ENCODE measurements at places on chromosomes 6 and 20.

DNA sequence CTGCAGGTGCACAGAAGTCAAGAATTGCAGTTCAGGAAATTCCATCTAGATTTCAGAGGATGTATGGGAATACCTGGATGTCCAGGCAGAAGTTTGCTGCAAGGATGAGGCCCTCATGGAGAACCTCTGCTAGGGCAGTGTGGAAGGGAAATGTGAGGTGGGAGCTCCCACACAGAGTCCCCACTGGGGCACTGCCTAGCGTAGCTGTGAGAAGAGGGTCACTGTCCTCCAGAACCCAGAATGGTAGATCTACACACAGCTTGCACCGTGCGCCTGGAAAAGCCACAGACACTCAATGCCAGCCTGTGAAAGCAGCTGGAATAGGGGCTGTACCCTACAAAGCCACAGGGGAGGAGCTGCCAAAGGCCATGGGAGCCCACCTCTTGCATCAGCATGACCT lies 681.4 kb downstream of the EPHA7 start:
- DNase-seq: no peak

DNA sequence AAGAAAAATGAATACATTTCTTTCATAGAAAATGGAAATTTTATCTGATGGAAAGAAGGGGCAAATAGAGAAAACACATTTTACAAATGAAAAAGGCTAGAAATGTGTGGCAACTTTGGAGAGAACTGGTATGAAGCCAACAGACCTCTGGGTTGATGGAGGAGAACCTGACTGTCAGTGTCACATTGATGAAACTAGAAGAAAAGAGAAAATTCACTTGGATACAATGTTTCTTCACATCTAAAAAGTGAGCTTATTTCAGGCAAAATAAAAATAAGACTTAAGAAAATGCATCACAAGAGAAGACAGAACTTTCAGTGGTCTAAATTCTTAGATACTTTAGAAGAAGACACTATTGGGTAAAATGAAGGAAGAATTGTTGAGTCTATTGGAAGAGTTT lies at the start of gene OR12D2:
OR12D2 (plus strand) TSS at position 301 of the 400 bp plus-strand sequence. CDS start 1,069 bp downstream, outside the sequence.
- DNase-seq: no peak

- no peak for DNase-seq
Observed at GRCh38 chr6:135854799-135855198, 3.3 kb downstream of the PDE7B start.

DNA sequence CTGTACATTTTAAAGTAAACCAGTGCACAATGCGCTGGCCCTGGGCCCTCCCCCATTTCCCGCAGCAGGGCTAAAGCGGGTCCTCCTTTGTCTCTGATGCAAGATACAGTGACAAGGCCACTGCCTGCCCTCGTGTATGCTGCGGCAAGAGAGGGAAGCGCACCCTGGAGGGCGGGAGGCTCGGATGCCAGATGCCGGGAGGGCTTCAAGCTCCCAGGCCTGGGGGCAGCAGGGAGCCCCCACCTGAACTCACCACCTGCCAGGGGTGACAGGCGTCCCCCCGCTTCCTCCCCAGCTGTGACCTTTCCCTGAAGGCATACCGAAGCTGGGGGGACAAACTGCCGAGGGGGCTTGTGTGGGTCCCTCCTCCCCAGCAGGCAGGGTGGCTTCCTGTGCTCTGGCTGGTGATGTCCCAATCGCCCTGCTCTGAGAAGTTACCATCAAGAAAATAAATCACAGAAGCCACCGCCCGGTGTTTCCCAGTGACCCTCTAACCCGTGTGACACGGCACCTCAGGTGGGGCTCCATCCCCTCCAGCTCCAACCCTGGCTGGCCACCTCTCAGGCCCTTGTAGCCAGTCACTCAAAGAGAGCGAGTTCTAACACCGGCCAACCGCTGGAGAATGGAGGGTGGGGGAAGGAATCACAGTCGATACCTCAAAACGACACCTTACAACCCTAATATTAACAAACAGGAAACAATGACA lies 203.3 kb downstream of the PREX1 start:
- no peak for DNase-seq

- DNase-seq: no peak
Observed at GRCh38 chr20:11918391-11918845, 725 bp downstream of the BTBD3 start.

DNA sequence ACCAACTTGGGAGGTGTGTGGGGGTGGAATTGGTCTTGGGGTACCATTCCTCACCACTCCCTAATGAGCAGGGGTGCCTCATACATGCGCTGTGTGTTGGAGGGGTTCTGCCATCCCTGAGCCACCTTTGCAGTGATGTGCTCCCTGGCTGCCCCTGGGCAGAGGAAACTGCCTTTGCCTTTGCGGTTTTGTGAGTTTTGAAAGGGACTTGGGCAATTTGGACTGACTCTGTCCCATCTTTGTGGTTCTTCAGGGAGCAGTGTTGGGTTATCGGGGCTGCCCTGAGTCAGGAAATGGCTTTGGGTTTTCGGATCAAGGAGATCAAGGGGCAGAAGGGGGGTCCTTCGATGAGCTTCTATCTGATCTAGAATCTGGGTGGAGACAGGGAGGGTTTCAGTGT lies 3.9 kb upstream of the PHACTR3 start:
- DNase-seq: no peak

GRCh38 chr20:44187054-44187771 lies at the start of gene JPH2:
JPH2 (minus strand) TSS chr20:44187188; CDS start chr20:44186705, 483 bp downstream.
- no peak for DNase-seq

DNA sequence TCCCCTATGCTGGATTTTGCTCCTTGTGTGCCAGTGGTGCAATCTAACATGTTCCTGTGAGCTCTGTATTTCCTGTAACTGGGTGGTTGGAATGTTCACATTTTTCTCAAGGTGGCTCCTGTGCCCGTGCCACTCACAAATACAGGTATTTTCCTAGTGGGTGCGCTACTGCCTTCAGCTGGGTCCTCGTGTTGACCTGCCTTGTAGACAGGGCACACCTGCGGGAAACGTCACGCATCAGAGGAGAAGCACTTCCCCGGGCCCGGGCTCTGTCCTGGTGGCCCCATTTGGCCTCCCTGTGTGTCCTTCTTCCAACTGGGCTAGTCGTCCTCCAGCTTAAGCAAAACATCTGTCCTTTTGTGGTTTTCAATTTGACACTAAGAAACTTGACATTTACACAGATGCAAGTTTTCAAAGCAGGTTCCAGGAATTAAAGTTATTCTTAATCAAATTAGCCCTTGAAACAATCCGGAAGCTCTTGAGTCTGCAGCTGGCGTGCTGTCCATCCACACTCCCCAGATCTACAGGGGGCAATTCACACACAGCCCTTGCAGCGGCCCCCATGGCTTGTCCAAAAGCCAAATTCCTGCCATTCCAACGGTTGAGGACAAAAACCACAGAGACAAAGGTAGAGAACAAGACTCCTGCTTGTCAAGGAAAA lies 275.1 kb downstream of the CDC5L start:
- DNase-seq: peak; percentile 49

DNA sequence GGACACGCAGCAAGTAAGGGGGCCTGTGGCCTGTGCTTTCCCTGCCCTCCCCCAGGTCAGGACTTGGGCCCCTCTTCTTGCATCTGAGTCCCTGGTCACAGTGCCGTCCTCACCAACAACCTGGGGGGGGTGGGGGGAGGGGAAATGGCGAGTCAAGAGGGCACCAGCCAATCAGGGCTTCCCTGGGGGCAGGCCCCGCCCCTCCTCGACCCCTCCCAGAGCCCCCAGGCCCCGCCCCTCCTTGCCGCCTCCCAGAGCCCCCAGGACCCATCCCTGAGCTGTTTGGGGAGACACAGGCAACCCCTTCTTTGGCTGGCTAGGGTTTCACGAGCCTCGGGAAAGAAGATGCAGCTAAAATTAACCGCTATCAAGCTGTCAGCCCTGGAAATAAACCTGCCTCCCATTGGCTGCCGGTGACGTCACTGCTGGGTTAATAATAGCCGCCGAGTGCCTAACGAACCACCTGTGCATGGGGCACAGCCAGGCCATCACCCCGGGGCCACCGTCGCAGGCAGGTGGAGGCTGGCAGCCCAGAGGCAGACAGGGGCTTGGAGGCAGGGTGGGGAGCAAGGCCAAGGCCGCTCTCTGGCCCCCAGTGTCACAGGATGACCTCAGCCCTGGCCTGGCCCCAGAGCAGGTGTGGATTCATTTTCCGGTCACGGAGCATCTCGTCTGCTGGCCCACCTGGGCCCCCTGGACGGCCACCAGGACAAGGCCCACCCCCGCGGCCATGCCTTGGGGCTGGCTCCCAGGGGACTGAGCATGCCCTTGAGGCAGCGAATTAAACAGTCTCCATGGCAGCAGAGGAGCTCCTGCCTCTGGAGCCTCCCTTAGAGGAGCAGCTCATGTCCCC lies 3.2 kb upstream of the EEF1A2 start:
- DNase-seq: peak; percentile 18

- DNase-seq: peak; percentile 83
Observed at GRCh38 chr6:30647242-30648116, 546 bp downstream of the C6orf136 start.

GRCh38 chr20:46350201-46350985 lies 42.1 kb upstream of the CDH22 start:
- DNase-seq: peak; percentile 27

- no peak for DNase-seq
Observed at GRCh38 chr6:63985223-63985622, 349.6 kb downstream of the PHF3 start.

DNA sequence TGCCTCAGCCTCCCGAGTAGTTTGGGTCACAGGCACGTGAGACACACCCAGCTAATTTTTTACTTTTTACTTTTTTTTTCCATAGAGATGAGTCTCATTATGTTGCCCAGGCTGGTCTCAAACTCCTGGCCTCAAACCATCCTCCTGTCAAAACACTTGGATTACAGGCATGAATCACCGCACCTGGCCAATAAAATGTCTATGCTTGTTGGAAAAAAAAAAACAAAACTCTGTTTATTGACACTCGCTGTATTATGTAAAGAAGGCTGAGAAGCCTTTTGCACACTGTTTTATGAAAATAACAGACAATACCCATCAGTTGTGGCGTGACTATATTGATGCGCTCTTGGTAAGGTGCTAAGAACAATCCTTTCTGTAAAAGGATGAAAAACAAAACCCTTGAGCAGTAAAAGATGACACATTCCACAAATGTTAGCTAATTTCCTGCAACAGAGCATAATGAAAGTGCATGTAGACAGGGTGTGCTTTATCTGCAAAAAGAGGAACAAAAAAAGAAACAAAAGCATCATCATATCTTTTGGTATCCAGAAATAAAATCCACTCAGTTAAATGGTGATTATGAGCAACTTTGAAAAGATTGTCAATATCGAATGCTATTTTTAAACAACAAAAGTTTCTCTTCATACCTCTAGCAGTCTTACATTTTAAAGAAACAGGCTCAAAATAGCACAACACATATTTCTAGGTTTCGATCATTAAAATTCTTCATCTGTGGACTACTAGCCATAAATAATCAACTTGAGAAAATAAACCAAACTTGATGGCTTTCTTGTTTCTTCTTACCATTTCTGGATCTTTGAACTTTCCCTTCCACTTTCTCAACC lies 108.3 kb upstream of the PHACTR1 start:
- DNase-seq: no peak

GRCh38 chr6:140051521-140052512 lies 677.4 kb upstream of the CITED2 start:
- no peak for DNase-seq

- no peak for DNase-seq
Observed at GRCh38 chr6:13866301-13866700, 51.9 kb upstream of the MCUR1 start.

DNA sequence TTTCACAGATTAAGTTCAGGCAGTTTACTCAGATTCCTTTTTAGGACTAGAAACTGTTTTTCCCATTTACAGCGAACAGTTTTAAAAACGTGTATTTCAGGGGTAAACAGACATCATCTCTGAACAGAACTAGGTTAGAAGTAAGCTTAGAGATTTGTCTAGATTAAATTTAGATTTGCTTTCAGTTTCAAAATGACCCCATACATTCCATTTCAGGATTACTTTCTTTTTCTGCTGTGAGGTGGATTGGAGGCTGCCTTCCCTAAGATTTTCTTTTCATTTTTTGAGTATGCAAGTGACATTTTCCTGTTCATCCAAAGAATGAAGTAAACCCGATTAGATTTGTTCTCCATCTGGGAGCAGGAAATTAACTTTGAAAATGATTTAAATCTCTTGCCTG lies 747.2 kb downstream of the KHDRBS2 start:
- no peak for DNase-seq

GRCh38 chr20:36861625-36861874 lies 14.4 kb upstream of the TLDC2 start:
- DNase-seq: no peak

GRCh38 chr20:3471397-3472021 lies 691 bp downstream of the ATRN start:
- no peak for DNase-seq

DNA sequence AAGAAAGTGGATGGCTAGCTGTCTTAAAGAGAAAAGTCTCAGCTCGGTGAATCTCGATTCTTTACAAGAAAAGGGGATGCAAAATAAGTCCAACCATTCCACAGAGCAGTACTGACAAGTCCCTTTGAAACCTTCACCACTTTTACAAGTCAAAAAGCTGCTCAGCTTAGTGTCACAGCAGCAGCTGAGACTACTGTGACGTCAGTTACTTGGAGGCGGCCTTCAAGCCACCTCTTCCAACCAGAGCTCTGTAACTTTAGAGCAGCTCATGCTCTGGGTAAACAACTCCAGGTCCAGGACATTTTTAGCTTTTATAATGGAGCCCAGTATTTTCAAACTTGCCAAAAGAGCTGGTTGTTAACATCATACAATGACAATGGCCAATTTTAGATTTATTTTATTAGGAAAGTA lies at the start of gene KIAA0408:
KIAA0408 (minus strand) TSS at position 159 of the 411 bp plus-strand sequence. CDS start 5,408 bp downstream, outside the sequence.
- peak; percentile 29 for DNase-seq

GRCh38 chr20:891706-892080 lies 24.4 kb downstream of the ANGPT4 start:
- no peak for DNase-seq

GRCh38 chr6:155889410-155889809 lies 433.8 kb upstream of the NOX3 start:
- no peak for DNase-seq

DNA sequence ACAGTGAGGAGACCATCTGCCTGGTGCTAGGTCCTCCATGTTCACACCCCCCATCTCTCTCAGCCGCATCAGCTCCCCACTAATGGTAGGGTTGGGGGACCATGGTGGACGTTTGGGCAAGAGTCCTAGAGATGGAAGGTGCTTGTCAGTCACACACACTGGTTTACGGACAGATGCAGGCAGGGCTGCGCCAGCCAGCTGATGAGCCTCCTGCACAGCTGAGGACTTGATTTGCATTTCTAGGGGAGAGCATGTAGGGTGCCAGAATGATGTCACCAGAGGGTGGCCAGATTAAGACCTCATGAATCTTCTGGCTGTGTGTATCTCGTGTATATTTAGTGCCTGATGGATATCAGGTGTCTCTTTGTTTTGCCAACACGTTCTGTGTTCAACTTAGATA lies 28.6 kb downstream of the CST8 start:
- no peak for DNase-seq

Data from NCI-H510A (cell line).